ENCODE measurements at places on chromosomes 13 and 19.

DNA sequence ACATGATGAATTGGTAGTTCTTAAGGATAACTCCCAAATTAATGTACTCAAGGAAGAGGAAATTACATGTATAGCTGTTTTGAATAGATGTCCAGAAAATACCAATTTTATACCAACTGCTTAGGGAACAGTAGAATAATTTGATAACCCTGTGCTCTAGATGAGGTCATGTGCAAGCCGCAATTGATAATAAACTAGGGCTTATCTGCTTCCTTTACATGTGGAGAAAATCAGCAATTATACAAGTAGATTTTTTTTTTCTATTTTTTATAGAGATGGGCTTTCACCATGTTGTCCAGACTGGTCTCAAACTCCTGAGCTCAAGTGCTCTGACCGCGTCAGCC, 9.3 kb downstream of the TPT1 start:
- DNase-seq: no peak

DNA sequence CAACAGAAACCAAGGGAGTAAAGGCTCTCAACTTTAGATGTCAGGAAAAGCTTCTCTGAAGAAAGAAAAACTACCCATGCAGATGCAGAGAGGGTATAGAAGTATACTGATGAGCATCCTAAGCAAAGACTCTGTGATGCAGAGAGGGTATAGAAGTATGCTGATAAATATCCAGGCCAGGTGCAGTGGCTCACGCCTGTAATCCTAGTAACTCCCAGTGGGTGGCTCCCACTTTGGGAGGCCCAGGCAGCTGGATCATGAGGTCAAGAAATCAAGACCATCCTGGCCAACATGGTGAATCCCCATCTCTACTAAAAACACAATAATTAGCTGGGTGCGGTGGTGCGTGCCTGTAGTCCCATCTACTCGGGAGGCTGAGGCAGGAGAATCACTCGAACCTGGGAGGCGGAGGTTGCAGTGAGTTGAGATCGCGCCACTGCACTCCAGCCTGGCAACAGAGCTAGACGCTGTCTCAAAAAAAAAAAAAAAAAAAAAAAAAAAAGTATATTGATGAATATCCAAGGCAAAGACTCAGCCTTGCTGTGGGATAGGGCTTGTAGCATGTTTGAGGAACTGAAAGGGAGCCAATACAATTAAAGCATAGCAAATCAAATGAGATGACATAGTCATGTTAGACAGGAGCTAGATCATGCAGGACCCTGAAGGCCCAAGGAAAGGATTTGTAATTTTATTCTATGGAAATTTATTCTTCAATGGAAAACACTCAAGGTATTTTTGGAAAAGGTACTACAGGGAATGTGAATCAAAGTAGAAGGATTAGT, 14.9 kb downstream of the UBL3 start:
- no peak for DNase-seq

DNA sequence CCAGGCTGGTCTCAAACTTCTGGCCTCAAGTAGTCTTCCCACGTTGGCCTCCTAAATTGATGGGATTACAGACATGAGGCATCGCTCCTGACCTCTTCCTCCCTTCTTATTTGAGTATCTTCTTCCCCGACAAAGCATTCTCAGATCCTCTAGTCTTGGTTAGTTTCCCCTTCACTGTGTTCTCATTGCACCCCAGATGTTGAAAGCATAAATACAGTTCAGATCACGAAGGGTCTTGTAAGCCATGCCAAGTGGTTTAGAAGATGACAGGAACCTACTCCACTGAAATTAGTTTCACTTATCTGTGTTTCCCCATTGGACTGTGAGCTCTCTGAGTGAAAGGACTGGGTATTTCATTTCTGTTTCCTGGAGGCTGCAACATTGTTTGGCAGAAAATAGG, 100.7 kb downstream of the DGKH start:
- DNase-seq: no peak

DNA sequence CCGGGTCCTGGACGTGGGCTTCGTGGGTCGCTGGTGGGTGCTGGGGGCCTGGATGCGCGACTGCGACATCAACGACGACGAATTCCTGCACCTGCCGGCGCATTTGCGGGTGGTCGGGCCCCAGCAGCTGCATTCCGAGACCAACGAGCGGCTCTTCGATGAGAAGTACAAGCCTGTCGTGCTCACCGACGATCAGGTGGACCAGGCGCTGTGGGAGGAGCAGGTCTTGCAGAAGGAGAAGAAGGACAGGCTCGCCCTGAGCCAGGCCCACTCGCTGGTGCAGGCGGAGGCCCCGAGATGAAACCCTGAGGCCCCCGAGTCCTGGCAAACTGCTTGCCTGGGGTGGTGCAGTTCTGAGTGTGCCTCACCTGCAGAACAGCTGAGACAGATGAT, 787 bp downstream of the TIMM29 start:
- DNase-seq: no peak

DNA sequence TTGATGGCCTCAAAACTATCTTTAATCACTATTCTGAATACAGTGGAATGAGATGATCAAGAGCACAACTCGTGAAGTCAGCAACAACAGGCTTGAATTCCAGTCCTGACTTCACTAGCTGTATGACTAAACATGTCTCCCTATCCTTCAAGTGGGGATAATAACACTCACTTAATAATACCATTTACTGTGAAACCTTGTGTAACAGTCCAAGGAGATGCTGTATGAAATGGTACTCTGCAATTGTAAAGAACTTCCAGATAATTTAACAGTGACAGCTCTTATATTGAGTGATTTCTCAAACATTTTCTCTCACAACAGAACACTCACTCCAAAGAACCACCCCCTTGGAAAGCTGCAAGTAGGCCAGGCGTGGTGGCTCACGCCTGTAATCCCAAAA, 823.1 kb downstream of the DIAPH3 start:
- DNase-seq: no peak

DNA sequence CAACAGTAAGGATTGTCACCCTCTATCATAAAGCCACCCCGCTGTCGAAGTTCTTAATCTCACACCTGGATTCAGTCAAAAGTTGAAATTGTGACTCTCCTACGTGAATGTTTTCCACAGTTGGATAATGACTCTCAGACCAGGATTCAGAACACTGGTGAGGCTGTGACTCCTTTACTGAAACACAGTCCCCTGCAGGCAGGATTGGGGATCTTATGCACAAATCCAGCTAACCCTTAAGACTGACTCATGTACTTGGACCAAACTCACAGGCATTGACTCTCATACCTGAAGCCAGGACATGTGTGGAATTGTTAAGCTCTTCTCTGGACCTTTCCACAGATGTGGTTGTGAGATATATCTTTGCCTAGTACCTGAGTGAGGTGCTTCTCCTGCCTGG, 46.8 kb downstream of the ZNF85 start:
- no peak for DNase-seq

GRCh38 chr19:33767898-33768413, 28.7 kb upstream of the KCTD15 start:
- peak; percentile 10 for DNase-seq

DNA sequence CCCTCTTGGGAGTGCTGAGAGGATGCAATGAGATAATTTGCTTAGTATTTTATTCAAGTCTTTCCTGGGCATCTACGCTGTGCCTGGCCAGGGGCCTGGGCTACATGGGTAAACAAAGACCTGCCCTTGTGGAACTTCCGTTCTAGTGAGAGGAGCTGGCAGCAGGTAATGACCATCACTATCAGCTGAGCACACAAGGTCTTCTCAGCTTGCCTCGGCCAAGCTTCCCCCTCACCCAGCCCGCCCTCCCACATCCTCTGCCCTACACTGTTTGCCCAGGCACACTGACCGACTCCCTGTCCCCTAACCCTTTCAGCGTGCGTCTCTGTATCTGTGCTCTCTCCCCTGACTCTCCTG, 8.6 kb upstream of the FKRP start:
- no peak for DNase-seq
